ENCODE measurements at places on chromosomes 4 and X. TPM values are rescaled to one million over a fixed set of nuclear protein-coding genes. Genes with fewer than 3 reads are reported as not detected.

The USP26 gene
- not detected for total RNA-seq

The ATP1B4 gene
- not detected for total RNA-seq

The SMARCA1 gene
- 110 TPM for total RNA-seq

The CLTRN gene
- total RNA-seq: not detected

The PAK3 gene
- 0.90 TPM for total RNA-seq

The RHOXF2 gene
- total RNA-seq: not detected

The OTC gene
- not detected for total RNA-seq

The GAGE2A gene
- not detected for total RNA-seq

The SRPX2 gene
- total RNA-seq: 26.8 TPM

The NXF2 gene
- total RNA-seq: not detected

The EXOC1L gene
- not detected for total RNA-seq

DNA sequence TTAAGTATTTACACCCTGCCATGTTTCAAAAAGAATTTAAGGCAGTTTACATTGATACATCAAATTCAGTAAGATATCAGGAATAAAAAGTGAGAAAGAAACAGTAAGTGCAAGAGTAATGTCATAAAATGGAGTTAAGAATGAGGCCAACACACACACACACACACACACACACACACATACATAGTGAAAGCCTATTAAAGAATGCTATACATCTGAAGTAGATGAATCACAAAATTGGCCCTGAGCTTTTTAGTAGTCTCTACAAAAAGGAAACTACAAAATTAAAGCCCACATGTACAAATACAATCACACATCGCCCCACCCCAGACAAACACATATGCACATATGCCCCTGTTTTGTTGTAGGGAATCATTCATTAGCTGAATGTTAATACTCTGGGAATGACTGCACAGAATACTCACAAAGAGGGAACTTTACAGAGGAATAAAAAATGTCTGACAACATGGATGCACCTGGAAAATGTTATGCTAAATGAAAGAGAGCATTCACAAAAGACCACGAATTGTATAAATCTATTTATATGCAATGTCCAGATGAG, 428.8 kb downstream of the IL15 start:
- no peak for DNase-seq

DNA sequence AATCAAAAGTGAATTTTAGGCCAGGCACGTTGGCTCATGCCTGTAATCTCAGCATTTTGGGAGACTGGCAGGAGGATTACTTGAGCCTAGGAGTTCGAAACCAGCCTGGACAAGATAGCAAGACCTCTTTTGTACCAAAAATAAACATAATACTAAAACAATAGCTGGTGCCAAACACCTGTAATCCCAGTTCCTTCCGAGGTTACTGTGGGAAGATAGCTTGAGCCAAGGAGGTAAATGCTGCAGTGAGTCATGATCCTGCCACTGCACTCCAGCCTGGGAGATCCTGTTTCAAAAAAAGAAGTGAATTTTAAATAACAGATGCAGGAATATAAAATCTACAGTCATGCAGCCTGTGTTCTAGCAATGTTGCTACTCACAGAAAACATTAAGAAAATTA, 488.3 kb downstream of the PPARGC1A start:
- DNase-seq: no peak

GRCh38 chr4:8851321-8852117, 20.1 kb downstream of the HMX1 start:
- DNase-seq: no peak

- no peak for DNase-seq
Measured at GRCh38 chr4:23770011-23770410, 119.8 kb downstream of the PPARGC1A start.

- peak; percentile 30 for DNase-seq
Measured at GRCh38 chrX:10618961-10619360, 1.4 kb downstream of the MID1 start.

- no peak for DNase-seq
Measured at GRCh38 chrX:104173841-104174240, 7.6 kb downstream of the FAM199X start.

DNA sequence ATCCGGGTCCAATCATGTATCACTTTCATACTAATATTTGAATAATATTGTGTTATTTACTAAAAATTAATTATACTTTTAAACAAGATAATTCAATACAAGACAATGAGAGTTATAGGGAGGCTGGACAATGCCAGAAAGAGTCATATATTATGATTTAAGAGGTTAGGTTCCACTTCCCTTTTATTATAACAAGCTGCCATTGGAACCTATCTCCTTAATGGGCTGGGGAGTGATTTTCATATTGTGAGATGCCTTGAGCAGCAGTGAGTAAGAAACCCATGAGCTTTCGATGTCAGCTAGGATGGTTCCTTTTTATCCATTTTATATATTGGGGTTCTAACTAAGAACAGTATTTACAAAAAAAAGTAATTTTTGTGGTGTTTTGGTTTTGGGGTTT, 91.8 kb downstream of the MAB21L2 start:
- DNase-seq: no peak

DNA sequence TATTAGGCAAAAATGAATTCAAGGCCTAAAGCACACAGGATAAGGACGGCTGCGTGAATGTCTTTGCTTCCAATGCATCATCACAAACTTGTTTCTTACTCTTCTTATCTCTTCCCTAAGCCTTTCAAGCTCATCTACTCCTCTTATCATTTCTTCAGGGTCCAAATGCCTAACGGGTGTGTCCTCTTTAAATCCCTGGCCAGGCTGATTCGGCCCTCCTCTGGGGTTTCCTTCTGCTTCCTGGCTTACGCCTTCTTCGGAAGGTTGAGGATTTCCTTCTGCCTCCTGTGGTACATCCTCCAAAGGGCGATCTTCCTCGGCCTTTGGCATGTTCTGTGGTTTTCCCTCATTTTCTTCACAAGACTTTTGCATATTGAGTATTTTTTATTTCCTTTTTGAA, 1.3 kb downstream of the TCEAL8 start:
- peak; percentile 32 for DNase-seq

DNA sequence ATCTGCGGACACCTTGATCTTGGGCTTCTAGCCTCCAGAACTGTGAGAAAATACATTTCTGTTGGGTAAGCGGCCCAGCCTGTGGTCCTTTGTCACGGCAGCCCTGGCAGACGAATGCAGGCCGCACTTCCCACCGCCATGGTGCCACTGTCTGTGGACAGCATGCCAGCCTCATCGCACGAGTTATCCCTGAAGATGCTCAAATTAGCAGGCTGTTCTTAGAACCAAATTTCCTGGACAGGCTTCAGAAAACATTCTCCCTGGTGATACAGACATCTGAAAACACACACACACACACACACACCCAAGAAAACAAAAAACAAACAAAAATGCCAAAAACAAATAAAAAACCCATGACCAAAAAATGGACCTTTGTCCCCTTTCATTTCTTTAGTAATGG, 343.5 kb upstream of the GATB start:
- no peak for DNase-seq

DNA sequence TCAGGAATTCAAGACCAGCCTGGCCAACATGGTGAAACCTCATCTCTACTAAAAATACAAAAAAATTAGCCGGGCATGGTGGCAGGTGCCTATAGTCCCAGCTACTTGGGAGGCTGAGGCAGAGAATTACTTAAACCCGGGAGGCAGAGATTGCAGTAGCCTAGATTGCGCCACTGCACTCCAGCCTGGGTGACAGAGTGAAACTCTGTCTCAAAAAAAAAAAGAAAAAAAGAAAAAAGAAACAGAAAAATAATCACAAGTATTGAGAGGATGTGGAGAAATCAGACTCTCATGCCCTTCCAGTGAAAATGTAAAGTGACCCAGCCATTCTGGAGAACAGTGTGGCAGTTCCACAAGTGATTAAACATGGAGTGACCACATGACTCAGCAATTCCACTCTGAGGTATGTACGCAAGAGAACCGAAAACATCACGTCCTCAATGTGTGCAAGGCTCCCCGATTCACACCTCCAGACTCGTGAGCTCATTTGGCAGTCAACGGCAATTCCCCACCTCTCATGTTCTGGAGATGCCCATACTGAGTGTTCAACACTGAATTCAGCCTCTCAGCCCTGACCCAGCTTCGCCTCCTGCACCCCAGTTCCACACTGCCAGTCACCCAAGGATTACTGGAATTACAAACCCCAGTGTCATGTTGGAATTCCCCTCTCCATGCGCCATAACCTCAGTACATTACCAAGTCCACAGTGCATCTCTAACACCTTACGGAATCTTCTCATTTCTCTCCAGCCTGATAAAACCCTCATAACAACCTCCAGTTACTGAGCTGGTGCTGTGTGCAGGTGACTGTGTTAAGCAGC, 21.1 kb downstream of the ACOX3 start:
- DNase-seq: no peak

DNA sequence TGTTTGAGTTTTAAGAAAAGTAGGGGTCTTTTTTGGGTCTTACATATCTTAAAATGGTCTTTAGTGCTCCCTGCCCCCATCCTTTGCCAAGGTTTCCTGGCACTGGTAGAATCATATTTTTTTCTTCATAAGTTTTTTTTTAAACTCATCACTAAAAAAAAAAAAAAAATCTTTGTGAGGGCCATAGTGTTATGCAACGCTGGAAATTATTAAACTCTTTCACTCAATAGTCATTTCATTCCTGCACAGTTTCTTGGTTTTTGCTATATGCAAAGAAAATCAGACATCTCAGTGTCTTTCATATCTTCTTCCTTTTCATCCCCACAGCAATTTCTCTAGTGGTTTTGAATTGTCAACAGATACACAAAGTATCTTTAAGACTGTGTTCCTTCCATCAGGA, 95.6 kb downstream of the TMA16 start:
- no peak for DNase-seq

- DNase-seq: no peak
Measured at GRCh38 chr4:3679851-3680311, 86.3 kb upstream of the ADRA2C start.

- DNase-seq: peak; percentile 65
Measured at GRCh38 chr4:139176302-139177048, 543 bp downstream of the ELF2 start.

GRCh38 chr4:108454227-108454626, 166.1 kb upstream of the RPL34 start:
- DNase-seq: no peak

- no peak for DNase-seq
Measured at GRCh38 chr4:114286262-114286810, 306.9 kb upstream of the ARSJ start.

DNA sequence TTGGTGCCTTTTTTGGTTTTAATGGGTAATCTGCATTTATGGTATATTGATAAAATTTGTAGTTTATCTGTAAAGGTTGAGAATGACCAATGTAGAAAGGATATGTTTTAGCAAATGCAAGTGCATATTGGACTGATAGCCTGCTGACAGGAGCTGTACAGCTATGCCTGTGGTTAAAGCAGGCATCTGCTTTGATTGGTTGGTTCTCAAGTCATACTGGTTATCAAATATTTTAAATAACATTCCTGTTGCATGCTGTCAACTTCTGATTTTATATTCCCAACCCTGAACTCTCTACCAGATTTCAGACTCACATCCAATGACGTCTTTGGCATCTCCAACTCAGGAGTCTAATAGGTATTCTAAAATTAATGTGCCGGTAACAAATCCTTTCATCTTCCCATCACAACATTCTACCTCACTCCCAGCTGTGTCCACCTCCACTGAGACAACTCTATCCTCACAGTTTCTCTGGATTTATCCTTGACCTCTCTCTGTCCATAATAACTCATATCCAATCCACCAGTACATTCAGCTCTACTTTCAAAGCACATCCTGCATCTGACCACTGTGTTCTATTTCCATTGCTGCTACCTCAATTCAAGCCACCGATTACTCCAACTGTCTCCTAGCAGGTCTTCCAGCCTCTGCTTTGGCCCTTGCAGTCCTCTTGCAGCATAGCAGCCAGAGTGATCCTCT, 125.7 kb downstream of the CAMK2D start:
- peak; percentile 79 for DNase-seq

DNA sequence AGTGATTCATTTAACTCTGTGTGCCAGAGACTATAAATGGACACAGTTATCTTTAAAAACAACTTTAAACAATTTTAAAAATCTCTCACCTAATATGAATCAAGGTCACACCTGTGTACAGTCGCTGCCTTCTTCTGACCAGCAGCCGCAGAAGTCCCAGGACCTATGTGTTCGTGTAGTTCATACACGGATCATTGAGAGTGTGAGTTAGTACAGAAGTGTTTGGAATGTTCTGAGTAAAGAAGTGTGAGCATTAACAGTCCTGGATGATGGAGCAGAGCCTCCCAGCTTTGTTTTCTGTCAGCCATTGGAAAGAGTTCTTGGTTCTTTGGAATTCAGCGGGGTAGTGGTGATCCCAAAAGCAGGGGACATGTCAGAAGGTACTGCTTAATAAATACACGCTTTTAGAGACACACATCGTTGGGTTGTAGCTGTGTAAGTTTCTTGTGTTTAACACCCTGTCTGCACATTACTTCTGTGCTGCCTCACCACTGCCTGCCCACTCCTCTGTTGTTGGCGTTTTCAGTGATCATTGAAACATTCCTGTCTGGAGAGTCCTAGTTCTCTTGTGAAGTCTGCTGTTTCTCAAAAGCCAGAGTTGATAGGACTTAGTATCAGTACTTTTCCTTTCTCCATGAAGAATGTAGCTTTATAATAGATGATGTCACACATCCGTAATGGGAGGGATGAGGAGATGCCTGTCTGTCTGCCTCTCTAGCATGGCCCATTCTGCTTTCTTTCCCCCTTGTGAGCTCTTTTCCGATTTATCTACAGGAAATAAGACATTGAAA, 90.6 kb downstream of the PTTG2 start:
- DNase-seq: peak; percentile 65

DNA sequence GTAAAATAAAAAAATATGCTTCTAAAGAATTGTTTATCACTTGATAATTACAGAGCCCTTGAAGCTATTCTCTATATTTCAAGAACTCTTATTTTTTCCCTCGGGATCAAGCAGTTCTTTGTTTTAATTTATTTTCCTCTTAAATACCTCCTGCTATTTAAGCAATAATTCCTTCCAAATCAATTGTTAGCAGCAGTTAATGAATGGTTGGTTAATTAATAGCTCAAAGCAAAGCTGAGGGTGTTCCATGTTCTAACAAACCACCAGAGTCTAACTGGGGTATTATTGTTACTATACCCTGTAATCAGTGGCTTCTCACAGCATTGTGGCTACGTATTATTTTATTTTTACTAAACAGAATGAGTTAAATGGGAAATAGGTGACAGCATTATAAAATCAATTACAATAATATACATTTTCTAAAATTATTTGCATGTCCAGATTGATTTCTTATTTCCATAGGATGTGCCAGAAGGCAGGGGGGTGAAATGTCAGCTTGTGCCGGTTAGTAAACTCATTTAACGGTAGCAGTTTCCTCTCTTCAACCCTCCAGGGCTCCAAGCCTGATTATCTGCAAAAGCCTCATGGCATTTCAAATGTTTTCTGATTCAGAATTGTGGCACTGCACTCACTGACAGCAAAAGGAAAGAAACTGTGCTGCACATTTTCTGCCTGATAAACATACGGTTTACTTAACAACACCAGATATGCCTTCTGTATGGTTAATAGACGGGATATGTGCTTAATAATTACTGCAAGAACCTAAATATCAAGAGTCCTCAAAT, 286.9 kb upstream of the EMCN start:
- no peak for DNase-seq

- no peak for DNase-seq
Measured at GRCh38 chrX:71053217-71053621, 14.9 kb downstream of the SNX12 start.

GRCh38 chr4:4637710-4638109, 95.9 kb upstream of the STX18 start:
- DNase-seq: no peak
